ENCODE measurements at places on chromosomes 7 and 10.
A peak's percentile ranks its signal among the peaks of the same experiment; 100 is the strongest.

DNA sequence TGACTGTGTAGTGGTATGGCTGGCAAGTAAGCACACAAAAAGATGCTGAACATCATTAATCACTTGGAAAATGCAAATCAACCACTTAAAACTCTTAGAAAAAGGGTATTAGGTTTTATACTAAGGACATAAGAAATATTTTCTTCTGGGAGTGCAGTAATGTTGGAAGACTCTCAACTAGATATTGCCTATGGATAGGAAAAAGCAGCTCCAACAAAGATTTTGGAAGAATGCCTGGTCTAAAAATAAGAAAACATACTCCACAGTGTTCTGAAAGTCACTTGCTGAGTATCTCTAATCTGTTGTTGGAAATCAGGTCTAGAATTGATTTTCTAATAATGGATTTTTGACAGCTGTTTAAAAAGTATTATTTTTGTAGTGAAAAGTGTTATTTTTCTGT is 50.8 kb upstream of the PHYHIPL start:
- no peak for DNase-seq

DNA sequence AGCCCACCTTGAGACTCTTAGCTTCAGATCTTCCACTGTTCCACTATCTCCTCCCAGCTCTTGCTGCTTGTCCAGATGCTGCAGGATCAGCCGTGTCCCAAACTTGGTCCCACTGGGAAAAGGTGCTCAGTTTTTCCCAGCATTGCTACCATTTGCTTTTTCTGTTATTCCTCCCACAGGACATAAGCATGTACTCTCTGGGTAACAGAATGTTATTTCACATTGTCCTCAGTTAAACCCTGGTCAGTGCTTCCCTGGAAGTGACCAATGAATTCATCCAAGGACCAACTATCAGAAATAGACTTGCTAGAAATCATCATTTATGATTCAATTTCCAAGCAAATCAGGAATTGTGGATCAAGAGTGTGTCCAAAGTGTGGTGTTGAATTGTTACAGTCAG is 179.2 kb upstream of the ZNF32 start:
- DNase-seq: no peak

DNA sequence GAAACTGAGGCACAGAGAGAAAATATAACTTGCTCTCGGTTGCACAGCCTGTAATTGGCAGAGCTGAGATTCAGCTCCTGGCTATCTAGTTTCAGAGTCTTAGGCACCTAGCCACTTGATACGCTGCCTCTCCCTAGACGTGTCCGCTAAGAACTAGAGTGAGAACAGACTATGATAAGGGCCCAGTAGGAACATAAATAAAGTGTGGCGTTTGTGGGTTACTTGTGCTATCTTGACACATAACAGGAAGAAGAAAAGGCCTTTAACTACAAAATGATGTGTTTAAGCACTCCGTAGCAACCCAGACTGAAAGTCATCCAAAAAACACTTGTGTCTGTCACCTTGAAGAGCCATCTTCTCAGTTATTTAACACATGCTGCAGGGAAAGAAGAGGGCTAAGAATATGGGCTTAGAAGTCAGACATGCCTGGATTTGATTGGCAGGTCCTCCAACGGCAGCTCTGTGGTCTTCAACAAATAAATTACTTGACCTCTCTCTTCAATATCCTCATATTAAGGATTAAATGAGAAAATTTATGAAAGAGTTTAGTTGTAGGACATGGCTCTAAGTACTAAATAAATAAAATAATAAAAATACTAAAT is 96.2 kb downstream of the SGMS1 start:
- DNase-seq: no peak

- no peak for DNase-seq
Measured at GRCh38 chr10:44512431-44513022, 127.6 kb upstream of the CXCL12 start.

DNA sequence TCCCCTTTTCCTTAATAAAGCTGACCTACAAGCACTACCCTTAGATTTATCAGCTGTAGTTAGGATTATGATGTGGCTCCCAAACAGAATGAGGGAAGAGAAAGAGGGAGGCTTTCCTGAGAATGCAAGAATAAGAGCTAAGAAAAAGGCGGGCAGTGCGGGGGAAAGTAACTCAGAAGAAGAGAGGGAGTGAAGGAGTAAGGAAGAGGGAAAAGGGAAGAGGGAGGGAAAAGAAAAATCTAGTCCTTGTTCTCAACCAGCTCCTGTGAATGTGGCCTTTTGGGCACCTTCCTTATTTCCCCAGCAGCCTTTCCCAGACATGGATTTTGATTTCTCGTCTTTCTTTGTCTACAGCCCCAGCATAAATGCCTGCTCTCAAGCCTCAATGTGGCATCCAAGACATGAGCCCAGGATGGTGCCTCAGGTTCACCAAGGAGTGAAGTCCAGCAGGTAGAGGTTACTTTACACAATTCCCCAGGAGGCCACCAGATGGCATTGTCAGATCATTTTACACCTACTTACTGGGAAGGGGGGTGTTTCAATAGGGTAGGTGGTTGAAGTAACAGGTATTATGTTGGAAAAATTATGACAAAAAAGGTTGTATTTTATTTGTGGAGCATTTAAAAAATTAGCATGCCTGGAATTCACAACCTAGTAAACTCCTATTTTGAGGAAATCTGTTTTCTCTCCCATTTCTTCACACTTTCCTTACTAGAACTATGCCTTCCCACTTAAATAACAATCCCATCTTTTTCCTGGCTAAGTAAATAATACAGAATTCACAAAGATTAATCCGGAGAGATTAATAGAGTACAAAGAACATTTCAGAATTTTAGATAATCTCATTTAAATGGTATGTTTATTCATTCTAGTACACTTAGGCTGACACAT is 106.5 kb downstream of the HTR7 start:
- DNase-seq: peak; percentile 21

- no peak for DNase-seq
Measured at GRCh38 chr10:24802378-24802777, 78.7 kb upstream of the ARHGAP21 start.
